ENCODE measurements at places on chromosomes 2 and 18.

- DNase-seq, result no peak
Observed at GRCh38 chr2:120572226-120572625, 163.4 kb upstream of the GLI2 start.

GRCh38 chr18:74832999-74833398 is 235.3 kb downstream of the ZNF407 start:
- no peak for DNase-seq

- DNase-seq, result no peak
Observed at GRCh38 chr2:173544641-173545363, 190.1 kb downstream of the CDCA7 start.

DNA sequence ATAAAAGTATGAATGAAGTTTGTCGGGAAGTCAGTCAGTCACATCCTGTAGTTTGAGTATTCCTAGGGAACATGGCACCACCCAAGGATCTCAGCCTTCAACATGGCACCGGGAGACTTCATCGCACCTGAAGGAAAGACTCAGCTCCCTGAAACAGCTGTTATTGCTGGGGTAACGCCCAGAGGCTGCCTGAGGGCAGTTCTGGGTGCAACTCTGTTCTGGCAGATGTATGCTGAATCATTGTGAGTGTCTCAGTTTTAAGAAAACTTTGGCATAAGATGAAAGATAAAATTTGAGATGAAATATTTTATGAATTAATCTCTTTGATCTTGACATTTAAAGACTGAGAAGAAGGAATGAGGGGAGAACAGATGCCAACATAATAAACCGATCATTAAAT is 49.9 kb upstream of the SERPINB2 start:
- DNase-seq, result no peak

- no peak for DNase-seq
Observed at GRCh38 chr2:187547353-187547979, 6.8 kb downstream of the TFPI start.

GRCh38 chr2:17961789-17962188 is 83.3 kb downstream of the KCNS3 start:
- no peak for DNase-seq
